ENCODE measurements at places on chromosomes 4 and X.

DNA sequence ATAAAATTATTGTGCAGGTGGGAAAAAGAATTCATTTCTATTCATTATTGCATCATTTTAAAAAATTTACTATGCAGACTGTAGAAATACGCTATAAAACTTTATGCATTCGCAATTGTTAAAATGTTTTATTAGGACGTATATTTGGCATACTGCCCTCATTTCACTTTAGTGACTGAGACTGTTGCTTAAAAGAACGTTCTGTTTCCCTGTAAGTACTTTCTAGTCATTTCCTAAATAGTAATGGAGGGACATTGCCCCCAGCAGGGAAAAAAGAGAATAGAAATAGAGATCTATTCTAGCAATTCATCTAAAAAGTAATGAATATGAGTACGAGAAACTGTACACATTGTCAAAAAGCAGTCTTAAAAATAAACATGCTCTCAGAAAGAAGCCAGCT is 1295.8 kb upstream of the TENM3 start:
- no peak for DNase-seq

DNA sequence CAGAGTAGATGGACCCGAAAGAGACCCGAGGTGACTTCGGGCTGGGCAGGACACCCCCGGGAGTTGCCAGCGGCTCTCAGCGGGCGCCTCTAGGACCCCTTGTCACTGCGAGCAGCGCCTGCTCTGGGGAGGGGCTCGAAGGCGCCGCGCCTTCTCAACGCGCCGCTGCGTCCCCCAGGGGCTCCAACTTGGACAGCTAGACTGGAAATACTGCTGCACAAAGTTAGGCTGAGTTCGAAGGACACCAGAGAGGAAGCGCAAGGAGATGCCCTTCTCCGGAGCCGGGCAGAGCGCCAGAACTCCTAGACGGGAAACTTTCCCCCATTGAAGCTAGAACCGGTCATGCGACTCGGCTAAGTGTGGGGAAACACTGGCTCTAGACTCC is 493 bp upstream of the KCNIP4 start:
- DNase-seq: no peak

DNA sequence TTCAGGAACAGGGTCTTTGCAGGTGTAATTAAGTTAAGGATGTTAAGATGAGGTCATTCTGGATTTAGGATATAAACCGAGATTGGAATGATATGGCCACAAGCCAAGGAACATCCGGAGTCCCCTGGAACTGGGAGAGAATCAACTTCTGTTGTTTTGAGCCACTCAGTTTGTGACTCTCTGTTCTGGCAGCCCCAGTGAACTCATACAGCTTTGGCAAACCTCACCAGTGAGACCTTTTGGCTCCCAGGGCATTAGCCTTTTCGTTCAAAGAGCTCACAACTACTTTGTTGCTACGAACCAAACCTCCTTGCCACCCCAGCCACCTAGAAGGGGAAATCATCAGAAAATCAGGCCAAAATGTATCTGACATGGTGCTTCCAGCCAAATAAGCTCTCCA is 80.4 kb downstream of the MTMR1 start:
- no peak for DNase-seq

- DNase-seq: no peak
These were observed 106.1 kb downstream of the UCHL1 start for GRCh38 chr4:41362621-41363383.

DNA sequence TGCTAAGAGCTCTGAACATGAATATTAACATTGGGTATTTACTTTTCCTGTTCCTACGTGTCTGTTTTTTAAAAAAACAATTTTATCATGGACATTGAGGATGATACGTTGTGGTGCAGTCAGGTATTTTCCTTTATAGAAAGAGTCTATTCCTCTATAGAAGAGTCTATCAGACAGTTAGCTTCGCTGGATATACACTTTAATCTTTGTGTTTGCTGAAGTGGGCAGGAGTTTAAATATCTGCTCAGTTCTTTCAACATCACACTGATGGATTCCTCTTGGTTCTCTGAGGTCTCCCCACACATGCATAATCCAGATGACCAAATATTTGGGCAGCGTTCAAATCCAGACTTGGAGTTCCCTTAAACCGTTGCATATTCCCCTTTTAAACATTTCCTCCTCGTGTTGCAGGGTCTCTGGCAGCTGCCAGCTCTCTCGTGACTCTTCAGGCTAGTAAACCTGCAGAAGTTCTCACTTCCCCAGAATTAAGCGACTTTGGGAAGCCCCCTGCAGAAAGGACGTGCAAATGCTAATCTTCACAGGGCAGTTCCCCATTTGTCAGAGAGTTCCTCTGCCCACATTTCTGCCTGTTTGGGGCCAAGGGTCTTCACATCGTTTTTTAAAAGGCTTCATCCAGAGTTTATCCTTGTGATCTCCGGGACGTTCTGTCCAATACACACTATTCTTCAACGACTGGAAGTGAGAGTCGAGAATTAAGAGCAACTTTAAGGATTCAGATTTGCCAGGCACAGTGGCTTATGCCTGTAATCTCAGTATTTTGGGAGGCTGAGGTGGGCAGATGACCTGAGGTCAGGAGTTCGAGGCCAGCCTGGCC is 20.5 kb upstream of the DHRSX start:
- DNase-seq: no peak

DNA sequence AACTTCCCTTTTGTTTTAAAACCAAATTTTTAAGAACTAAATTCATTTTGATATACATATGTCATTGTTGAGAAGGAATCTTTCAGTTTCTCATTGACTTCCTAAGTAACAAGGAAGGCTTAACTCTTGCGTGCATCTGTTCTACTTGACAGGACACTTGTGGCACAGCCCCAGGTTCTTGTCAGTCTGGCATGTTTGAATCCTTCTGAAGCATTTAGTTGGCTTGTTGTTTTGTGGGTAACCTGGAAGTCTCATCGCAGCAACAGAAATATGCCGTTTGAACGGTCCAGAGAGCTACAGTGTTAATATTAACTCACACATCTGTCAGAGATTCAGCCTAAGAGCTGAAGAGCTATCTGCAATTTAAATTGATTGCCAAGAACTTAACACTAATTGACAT is 76.0 kb downstream of the GLRA3 start:
- DNase-seq: no peak

DNA sequence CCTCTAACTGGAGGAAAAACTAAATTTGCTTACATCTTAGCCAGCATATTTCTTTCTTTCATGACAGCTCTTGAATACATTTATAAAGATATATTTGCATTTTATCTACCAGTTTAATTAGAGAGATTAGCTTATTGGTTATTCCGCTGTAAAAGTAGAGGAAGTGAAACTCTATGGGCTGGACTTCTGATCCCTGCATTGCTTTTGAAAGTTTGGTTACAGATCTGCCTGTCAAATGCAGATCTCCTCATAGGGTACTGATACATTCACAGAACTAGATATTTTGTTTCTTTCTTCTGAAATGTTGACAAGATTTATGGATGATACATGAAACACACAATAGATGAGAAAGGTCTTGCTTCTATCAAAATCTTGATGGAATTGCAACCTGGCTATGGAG is 581.4 kb upstream of the AADAT start:
- DNase-seq: no peak

DNA sequence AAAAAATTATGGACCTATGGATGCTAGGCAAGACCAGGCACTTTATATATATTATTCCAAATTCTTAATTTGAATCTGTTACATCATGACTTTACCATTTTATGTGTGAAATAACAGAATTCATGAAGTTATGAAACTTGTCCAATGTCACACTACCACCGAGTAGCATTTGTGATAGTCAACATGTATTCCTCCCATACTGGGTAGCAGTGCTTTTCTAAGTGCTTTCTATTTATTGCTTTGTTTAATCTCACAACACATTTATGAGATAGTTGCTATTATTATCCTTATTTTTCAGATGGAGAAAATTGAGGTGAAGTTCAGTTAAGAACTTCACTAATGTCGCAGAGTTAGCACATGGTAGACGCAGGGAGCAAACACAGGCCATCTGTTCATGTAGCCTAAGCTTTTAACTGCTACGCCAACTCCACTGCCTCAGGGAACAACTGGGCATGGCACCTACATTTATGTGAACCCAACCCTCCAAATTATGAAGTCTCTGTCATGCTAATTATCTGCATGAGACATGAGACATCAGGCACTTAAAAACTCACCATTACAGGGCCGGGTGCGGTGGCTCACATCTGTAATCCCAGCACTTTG is 20.8 kb downstream of the GUCY1A1 start:
- DNase-seq: no peak

GRCh38 chr4:117421706-117422105 is 336.3 kb upstream of the TRAM1L1 start:
- DNase-seq: no peak

- DNase-seq: no peak
These were observed 93.0 kb upstream of the STS start for GRCh38 chrX:7054219-7055216.

GRCh38 chrX:74922922-74923543 is 2.2 kb downstream of the NEXMIF start:
- no peak for DNase-seq

- DNase-seq: no peak
These were observed 28.7 kb upstream of the BMP2K start for GRCh38 chr4:78747475-78747922.

DNA sequence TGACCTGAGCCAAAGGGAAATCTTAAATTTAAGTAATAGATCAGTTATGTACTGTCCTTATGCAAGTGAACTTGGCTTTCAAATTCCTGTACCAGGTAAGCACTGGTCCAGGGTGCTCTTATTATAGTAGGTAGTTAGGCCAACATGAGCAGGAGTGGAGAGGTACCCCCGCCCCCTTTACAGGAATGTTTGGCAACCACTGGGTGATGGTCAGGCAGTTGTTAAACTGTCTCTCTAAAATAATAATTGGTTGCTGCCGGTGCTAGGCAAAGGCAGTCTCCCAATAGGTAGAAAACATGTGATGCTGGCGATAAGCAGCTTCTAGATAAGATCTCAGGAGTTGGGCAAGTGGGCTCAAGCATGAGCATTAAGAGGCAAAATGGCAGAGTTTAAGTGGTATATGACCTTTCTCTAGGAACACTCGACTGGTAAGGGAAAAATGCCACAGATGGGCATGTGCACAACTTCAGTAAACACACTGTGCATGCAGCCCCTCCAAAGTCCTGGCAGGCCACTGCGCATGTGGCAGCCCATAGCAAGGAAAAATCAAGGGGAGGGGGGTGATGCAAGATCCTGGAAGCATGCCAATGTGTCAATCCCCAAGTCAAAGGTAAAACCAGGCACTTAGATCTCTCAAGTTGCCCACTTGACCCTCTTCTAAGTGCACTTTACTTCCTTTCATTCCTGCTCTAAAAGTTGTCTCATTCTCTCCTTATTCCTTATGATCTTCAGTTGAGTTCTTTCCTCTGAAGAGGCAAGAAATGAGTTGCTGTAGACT is 1239.7 kb downstream of the C4orf33 start:
- no peak for DNase-seq

DNA sequence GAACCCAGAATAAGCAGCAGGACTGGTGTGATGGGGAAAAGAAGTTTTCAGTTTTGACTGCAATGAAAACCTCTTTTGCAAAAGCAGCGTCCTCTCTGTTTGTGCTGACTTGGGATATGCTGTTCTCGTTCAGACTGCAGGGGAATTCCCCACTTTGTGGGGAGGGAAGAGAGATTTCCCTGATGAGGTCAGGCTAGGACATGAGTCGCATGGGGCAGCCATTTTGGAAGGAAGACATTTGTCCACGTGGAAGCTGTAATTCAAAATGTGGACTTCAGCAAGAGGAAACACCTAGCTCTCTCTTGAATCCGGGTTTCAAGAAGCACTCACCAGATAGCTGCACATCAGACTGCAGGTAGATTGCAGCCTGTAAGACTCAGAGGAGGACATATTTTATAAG is 39.3 kb downstream of the ING2 start:
- no peak for DNase-seq

- DNase-seq: no peak
These were observed 635.0 kb upstream of the TENM3 start for GRCh38 chr4:181608181-181608580.

GRCh38 chr4:38665551-38666411 is 1.8 kb downstream of the KLF3 start:
- DNase-seq: no peak

- DNase-seq: no peak
These were observed 154.4 kb upstream of the NOCT start for GRCh38 chr4:138861135-138861534.

DNA sequence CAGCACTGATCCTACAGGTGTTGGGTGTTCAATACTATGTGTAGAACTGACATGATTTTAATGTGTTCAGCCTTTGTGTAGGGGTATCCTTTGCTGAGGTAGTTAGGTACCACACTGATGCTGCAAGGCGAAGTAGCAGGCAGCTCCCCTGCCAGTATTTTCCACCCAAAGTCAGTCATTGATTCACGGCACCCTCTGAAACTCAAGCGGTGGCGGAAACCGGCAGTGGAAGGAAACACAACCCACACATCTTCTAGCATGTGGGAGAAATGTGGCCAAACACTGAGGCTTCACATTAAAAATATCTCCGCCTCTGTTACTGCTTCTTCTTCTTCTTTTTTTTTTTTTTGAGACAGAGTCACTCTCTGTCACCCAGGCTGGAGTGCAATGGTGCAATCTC is 126.3 kb downstream of the AASDH start:
- no peak for DNase-seq

- DNase-seq: no peak
These were observed 2.5 kb upstream of the PLP1 start for GRCh38 chrX:103774070-103774642.

GRCh38 chr4:26075583-26075982 is 161.6 kb downstream of the SMIM20 start:
- DNase-seq: no peak

- DNase-seq: no peak
These were observed 5.2 kb upstream of the TMEM156 start for GRCh38 chr4:39037491-39037825.

- no peak for DNase-seq
These were observed 22.1 kb downstream of the NAP1L5 start for GRCh38 chr4:88675543-88675942.

- no peak for DNase-seq
These were observed 29.6 kb downstream of the PDGFC start for GRCh38 chr4:156941940-156942548.

- no peak for DNase-seq
These were observed 14.1 kb downstream of the GAK start for GRCh38 chr4:917992-918391.

DNA sequence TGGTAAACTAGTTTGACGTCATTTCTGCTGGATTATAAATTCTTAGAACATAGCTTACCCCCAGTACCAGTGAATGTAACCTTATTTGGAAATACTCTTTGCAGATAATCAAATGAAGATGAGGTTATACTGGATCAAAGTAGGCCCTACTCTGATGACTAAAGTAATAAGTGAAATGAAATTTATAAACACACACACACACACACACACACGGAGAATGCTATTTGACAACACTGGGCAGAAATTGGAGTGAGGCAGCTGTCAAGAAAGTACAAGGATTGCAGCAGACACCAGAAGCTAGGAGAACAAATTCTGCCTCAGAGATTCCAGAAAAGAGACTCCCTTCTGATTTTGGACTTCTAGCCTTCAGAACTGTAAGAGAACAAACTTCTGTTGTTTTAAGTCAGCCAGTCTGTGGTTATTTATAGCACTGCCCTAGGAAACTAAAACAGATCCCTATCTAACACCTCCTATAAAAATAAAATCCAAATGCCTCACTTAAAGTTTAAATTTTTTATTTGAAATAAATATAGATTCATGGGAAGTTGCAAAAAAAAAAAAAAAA is 448.6 kb downstream of the PCDH18 start:
- DNase-seq: no peak

All from stimulated activated CD8-positive, alpha-beta memory T cell treated with anti-CD3 and anti-CD28 coated beads, Interleukin-4, amount 100 ng/mL, for 4 hours (primary cell).